Cerebellar nuclear complex (tissue), 1 donor: ENCODE measurements at places on chromosomes 7 and 10.
A peak's percentile ranks its signal among the peaks of the same experiment; 100 is the strongest.

DNA sequence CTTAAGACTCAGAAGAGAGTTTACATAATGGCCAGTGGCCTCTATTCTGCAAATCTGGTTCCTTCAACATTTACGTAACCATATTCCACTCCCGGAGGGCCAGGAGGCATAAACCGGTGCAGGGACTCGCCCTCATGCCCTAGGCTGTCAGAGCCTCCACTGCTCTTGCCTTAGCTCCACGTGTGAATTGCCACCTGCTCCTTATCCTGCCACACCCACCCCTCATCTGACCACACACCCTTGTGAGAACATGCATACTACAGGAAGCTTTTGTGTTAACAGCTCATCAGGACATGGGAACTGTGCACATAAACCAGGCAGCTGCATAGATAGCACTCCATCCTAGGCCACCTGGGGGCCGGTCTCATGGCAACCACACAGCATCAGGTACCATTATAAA lies 146.7 kb upstream of the PFKP start:
- DNase-seq = no peak

GRCh38 chr10:88507404-88507803 lies 75.7 kb downstream of the RNLS start:
- no peak for DNase-seq

GRCh38 chr10:6065406-6065805 lies 3.2 kb upstream of the IL2RA start:
- DNase-seq = no peak

- DNase-seq = no peak
Observed at GRCh38 chr7:24812305-24812945, 55.2 kb upstream of the GSDME start.

- no peak for DNase-seq
Observed at GRCh38 chr10:63093227-63093626, 39.9 kb upstream of the NRBF2 start.

DNA sequence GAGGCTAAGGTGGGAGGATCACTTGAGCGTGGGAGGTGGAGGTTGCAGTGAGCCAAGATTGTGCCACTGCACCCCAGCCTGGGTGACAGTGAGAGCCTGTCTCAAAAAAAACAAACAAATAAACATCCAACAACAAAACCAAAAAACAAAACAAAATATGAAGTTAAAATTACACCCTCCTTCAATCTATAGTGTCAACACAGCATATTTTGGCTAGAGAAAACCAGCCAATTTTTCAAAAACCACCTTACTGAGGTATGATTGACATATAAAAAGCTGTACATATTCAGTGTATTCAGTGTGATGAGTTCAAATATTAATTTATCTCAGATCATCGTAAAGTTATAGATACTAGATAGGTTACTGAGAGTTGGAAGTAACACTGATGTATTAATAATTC lies 102.4 kb downstream of the ICA1 start:
- no peak for DNase-seq

DNA sequence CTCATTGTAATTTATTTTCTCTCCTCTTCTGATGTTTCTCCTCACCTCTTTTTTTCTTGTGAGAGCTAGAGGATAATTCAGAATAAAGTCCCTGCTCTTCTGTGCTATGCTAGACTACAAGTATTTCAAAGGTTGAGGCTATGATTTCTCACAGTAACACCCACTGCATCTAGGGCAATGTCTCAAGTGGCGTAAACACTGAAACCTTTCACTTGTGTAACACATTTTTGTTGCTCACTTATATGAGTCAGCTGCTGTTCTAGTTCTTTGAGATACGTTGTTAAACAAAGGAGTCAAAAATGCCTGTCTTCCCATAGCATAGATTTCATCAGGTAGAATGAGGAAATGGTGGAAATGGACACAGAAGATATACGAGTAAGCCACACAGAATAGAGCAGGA lies 305.1 kb upstream of the PITRM1 start:
- DNase-seq = no peak

- DNase-seq = no peak
Observed at GRCh38 chr7:91299952-91300775, 35.9 kb downstream of the FZD1 start.

- DNase-seq = no peak
Observed at GRCh38 chr10:128051548-128051947, 74.7 kb downstream of the MKI67 start.

DNA sequence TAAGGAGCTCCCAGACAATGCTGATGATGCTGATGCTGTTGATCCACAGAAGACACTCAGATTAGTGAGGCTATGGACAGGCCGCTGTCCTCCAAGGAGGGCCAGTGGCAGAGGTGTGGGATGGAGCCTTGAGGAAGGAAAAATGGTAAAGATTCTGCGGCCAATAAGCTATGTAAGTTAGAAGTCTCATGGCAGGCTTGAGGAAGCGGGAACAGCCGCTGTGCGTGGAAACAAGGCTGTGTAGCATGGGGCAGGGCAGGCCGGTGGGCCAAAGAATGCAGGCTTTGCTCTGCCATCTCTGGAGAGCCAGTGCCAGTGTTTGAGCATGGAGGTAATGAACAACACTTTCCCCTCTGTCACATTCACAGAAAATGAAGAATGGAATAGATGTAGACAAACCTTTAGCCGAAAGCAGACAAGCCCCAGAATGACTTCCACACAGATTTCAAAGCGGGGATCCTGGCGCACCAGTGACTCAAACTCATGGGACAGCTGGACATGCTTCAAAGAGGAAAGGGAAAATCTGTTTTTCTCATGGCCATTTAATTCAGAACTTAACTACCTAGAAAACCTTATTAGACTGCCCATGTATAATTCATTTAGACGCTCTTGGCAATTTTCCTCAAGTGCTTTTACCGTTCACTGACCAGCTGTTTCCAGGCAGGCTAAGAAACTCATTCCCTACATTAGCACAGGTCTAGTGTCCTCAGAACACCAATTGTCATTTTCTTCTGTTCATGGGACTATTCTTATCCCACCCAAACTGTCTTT lies 16.9 kb upstream of the FIGNL1 start:
- no peak for DNase-seq

DNA sequence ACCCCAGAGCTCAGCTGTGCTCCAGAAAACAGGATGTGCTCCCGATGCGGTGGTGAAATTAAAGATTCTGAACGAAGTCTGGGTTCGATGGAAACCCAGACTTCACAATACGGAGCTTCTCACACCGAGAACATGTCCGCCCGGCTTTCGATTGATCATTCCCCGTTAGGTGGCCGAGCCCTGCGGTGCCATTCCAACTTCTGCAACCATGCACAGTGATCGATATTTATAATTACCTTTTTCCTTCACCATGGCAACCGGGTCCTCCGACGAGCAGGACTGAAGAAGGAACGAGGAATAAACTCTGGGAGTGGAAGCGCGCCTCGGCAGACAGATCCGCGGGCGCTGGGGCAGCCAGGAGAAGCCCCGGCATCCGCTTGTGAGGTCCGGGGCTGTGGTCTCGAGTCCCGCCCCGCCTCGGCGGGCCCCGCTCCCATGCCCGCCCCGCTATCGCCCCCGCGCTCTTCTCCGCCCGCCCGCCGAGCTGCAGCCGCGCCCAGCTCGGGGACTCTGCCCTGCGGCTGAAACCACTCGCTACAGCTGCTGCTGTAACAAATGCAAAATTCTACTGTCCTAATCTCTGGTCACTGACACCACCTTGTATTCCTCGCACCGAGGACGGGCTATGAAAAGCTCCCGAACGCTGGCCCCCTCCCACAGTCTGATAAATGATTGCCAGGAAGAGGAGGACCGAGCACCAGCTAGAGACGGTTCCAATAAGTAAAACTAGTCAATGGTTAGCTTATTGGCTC lies 26.2 kb downstream of the ABLIM1 start:
- peak; percentile 31 for DNase-seq

GRCh38 chr7:149882248-149883047 lies 8.7 kb downstream of the ATP6V0E2 start:
- DNase-seq = no peak

DNA sequence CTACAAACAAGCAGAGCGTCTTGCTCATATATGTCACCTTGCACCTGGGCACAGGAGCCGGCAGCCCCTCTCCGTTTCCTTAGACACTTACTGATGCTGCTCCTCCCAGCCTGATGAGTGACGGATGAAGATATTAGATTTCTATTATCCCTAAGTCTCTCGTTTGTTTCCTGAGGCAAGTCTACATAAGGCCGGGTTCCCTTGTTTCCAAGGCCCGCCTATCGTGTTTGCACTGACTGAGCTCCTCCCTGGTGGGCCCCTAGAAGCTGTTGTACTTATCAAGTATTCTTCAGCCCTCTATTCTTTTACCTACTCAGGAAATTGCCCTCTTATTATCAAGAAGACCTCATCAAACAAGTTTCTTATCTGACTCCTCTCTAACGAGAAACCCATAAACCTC lies 18.5 kb downstream of the SH3PXD2A start:
- no peak for DNase-seq

DNA sequence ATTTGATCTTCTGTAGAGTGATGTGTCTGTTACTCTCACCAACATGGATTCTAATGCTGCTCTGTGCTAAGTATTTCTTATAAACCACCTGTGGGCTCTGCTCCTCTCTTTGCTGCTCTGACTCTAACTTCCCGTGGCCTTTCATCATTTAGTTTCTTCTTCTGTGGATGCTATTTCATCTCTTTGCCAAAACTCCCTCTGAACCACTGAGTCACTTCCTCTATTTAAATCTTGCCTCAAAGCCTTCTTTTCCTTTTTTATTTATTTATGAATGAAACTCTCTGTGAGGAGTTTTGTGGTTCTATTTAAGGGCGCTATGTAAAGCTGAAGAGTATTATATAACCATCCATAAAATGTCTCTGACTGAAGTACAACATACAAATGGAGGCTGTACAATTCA lies 538.5 kb downstream of the SUGCT start:
- no peak for DNase-seq

GRCh38 chr10:18400201-18400905 lies 251.0 kb downstream of the NSUN6 start:
- DNase-seq = peak; percentile 70

DNA sequence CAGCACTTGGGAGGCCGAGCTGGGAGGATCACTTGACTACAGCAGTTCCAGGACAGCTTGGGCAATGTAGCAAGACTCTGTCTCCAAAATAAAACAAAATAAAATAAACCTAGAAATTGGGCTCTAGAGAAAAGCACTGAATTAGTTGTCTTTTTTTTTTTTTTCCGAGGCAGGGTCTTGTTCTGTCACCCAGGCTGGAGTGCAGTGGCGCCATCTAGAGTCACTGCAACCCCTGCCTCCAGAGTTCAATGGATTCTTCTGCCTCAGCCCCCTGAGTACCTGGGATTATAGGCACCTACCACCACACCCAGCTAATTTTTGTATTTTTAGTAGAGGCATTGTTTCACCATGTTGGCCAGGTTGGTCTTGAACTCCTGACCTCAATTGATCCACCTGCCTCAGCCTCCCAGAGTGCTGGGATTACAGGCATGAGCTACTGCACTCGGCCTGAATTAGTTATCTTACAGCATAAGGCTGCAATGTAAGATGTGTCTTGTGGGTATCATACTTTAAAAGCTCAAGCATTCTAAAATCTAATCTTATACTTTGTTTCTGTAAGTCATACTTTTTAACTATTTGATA lies 12.8 kb downstream of the MEIG1 start:
- no peak for DNase-seq

DNA sequence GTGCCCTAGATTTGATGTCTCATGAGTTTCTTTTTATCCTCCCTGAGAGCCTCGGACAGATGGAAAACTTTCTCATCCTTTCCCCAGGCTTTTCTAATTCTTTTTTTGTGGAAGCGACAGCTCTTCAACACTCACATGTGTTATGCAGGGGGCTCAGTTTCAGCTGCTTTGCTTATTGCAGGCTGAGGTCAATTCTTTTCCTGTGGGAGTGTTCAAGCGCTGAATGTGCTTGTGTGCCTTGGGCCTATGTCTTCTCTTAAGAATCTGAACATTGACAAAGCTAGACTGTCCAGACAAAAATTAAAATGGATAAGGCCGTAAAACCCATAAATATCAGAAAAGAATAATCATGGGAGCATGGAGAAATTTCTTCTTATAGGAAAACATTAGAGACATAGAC lies 125.2 kb upstream of the STEAP4 start:
- DNase-seq = no peak

DNA sequence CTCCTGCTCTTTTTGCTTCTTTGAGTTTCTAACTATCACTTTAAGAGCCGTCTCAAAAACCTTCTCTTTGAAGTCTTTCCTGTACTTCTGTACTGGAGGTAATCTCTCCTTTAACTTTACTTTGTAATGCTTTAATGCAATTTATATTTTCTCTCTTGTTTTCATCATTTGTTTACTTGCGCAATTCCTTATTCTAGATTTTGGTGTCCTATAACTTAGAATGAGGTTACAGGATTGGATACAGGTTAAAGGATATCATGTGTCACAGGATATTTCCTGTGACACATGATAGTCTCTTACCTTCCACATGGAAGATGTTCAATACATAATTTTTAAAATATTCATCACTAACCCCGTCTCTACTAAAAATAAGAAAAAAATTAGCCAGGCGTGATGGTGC lies 42.4 kb upstream of the CPN1 start:
- no peak for DNase-seq

DNA sequence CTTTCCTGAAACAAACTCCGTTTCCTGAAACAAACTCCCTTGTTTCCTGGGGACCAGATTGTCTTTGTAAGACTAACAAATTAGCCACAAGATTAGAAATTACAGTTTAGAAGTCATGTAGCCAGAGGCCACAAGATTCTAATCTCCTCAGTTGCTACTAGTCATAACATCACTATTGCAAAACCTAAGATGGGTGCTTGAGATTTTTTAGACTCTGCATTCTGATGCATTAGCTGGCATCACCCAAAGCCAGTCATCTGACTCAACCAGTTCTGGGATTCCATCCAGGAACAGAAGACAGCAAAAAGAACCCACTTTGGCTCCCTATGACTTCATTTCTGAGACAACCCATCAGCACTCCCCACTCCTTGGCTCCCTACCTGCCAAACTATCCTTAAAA lies 367.9 kb upstream of the MBL2 start:
- DNase-seq = no peak

- no peak for DNase-seq
Observed at GRCh38 chr7:46155367-46155766, 234.3 kb upstream of the IGFBP3 start.

DNA sequence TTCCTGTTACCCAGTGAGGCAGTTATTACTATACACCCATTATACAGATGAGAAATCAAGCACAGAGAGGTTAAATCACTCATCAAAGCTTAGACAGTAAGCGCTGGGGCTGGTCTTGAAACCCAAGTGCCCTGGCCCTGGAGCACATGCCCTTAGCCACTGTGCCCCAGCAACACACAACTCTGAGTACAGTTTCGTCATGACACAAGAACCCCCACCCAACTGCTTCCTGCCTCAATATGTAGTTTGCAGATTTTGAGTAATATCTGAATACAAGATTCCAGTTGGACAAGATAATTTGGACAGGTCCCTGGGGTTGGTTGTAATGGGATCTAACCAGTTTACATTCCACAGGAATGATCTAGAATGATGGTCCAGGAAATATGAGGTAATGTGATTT lies 62.8 kb downstream of the SH3PXD2A start:
- no peak for DNase-seq

DNA sequence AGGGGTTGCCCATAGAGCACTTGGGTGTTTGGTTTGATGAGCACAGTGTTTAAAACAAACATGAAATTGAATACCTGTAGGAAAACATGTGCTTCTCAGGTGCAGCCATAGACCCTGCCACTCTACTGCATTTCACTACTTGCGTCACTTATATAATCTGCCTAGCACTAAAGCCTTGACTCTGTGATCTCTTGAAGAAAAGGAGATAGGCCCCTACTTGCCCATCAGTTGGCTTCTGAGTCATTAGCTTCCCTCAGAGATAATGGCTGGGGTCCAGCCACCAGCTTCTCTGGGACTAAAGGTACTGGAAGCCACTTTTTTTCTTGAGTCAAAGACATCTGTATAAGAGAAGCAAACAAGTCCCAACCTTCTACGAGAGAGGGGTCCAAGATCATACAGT lies 45.9 kb upstream of the BTRC start:
- DNase-seq = no peak

- DNase-seq = no peak
Observed at GRCh38 chr7:151313857-151314256, 27.8 kb upstream of the NUB1 start.
